ENCODE measurements at places on chromosomes 6 and 20. TPM values are rescaled to one million over a fixed set of nuclear protein-coding genes. Genes with fewer than 3 reads are reported as not detected.

The NRSN1 gene
- not detected for total RNA-seq

The CTAGE9 gene
- total RNA-seq, result not detected

The CARMIL1 gene
- total RNA-seq, result 5.6 TPM

The FILIP1 gene
- total RNA-seq, result not detected

The PI16 gene
- total RNA-seq, result 0.14 TPM

The ARFGAP1 gene
- total RNA-seq, result 75.8 TPM

The PLEKHG1 gene
- 27.1 TPM for total RNA-seq
